ENCODE measurements at places on chromosomes 5 and 9.

GRCh38 chr5:132820162-132820754 lies 7.2 kb downstream of the SOWAHA start:
- peak; percentile 90 for DNase-seq

DNA sequence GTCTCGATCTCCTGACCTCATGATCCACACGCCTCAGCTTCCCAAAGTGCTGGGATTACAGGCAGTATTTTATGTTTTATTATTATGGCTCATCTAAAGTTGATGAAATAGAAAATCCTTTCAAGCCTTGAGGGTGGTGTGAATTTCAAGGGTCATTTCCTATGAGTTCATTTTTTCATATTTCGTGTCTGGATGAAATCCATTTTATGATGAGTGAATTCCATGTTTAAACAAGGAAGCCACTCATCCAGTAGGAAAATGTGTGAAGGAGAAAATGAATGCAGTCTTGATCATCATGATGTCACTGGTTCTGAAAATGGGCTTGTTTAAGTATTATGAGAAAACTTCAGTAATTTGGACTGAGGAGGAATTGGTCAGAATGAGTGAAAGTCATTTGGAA lies 74.6 kb upstream of the ZSWIM6 start:
- DNase-seq, result no peak

- DNase-seq, result no peak
Measured at GRCh38 chr5:135740475-135740874, 94.0 kb upstream of the SLC25A48 start.

DNA sequence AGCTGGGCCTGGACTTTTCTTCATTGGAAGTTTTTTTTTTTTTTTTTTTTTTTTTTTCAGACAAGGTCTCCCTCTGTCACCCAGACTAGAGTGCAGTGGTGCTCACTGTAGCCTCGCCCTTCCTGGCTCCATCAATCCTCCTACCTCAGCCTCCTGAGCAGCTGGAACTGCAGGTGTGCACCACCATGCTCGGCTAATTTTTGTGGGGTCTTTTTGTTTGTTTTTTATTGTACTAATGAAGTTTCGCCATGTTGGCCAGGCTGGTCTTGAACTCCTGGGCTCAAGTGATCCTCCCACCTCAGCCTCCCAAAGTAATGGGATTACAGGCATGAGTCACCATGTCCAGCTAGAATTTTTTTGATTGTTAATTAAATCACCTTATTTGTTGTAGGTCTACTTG lies 3.6 kb downstream of the DNAJC18 start:
- no peak for DNase-seq

GRCh38 chr5:14190194-14191164 lies 47.3 kb downstream of the TRIO start:
- no peak for DNase-seq

- no peak for DNase-seq
Measured at GRCh38 chr5:31577438-31577837, 45.3 kb downstream of the C5orf22 start.

GRCh38 chr5:73816656-73817420 lies 190.8 kb downstream of the ARHGEF28 start:
- no peak for DNase-seq

- no peak for DNase-seq
Measured at GRCh38 chr5:38456657-38457399, 99.6 kb downstream of the LIFR start.

DNA sequence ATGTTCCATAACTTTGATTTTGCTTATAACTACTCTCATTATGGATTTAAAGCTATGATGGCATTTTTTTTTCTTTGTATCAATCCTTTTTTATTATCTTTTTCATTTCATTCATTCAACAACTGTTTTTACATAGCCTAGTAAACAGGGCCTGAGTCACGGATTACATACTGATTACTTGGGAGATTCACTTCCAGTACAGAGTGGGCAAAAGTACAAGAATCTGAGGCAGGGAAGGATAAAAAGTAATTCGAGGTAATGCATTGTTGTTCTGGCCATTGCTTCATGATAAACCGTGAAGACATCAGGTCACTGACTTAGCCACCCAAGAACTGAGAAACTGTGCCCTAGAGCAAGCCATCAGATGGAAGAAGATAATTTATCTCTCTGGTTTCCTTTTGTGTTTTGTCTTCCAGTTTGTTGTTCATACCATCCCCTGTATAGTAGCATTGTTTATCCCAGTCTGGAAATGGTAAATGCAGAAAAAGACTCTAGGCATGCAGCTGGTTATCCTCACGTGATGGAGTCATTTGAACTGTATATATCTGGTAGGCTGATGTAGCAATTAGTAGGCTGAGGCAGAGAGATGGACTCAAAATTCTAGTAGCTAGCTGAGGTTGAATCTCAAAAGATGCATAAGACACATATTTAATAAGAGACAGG lies 145.6 kb downstream of the CNTLN start:
- DNase-seq, result no peak

DNA sequence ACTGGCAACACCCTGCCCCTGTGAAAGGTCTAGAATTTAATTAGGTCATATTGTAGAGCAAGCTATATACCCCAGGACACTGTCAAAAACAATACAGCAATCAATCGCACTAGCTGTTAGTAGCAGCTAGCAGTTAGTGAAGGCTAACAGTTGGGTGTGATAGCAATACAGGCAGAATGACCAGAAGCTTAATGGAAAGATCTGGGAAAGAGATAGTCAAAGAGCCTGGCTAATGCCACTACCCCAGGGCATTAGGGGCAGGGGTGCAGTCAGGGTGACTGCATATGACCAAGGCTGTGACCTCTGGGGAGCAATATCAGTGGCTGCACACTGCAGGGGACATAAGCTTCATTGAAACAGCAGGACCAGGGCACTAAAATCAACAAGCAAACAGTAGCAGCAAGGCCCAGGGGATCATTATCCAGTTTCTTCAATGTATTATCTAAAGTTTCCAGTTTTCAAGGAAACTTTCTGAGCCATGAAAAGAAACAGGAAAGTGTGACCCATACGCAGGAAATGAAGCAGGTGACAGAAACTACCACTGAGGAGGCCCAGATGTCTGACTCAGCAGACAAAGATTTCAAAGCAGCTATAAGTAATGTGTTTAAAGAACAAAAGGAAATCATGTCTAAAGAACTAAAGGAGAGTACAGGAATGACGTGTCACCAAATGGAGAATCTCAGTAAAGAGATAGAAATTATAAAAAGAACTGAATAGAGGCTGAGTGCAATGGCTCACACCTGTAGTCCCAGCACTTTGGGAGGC lies 82.4 kb downstream of the ZNF354C start:
- no peak for DNase-seq

DNA sequence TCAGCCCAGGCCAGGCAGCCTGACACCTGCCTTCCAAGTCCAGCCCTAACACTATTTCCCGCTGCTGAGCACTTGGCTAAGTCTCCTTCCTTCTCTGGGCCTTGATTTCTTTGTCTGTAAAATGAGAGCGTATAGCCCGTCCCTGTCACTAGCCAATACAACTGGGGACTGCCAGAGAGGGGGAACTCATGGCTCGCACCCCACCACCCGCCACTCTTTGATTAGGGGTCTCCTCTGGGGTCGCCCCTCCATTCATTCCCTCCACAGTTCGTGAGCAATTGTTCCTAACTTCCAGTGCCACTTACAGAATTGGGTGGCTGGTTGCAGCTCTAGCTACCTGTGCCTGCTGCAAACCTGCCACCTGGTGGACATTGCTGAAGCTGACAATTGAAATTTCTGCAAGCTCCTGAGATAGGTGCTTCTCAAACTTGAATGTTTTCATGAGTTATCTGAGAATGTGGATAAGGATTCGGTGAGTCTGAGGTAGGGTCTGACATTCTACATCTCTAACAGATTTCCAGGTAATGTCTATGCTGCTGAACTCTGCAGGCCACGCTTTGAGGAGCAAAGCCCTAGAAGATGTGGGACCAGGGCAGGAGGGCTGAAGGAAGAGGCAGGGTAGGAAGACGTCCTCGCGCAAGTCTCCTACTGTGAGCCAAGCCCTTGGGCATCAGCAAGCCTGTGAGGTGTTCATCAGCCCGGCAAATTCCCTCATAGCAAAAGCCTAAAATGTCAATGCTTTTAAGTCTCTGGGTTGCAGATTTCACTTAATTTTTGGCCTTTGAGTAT lies 13.3 kb upstream of the RECK start:
- peak; percentile 59 for DNase-seq

GRCh38 chr5:74673011-74673790 lies 11.8 kb upstream of the HEXB start:
- peak; percentile 28 for DNase-seq

DNA sequence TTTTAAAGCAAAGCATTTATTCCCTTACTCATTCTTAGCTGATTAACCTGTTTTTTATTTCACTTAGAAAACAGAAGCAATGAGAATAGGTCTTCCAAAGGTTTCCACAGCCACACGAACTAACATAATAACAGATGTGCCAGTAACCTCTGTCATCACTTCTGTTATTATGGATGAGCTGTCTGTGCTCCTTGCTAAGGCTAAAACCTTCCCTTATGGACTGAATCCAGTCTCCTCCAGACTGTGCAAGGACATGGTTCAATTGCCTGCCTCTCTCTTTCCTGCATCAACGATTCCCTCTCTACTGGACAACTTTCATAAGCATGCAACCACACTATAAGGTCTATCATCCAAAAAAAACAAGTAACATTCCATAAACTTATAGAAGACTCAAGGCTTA lies 1446.2 kb downstream of the MAT2B start:
- DNase-seq, result no peak

- no peak for DNase-seq
Measured at GRCh38 chr9:136138566-136138965, 19.9 kb upstream of the TMEM250 start.

DNA sequence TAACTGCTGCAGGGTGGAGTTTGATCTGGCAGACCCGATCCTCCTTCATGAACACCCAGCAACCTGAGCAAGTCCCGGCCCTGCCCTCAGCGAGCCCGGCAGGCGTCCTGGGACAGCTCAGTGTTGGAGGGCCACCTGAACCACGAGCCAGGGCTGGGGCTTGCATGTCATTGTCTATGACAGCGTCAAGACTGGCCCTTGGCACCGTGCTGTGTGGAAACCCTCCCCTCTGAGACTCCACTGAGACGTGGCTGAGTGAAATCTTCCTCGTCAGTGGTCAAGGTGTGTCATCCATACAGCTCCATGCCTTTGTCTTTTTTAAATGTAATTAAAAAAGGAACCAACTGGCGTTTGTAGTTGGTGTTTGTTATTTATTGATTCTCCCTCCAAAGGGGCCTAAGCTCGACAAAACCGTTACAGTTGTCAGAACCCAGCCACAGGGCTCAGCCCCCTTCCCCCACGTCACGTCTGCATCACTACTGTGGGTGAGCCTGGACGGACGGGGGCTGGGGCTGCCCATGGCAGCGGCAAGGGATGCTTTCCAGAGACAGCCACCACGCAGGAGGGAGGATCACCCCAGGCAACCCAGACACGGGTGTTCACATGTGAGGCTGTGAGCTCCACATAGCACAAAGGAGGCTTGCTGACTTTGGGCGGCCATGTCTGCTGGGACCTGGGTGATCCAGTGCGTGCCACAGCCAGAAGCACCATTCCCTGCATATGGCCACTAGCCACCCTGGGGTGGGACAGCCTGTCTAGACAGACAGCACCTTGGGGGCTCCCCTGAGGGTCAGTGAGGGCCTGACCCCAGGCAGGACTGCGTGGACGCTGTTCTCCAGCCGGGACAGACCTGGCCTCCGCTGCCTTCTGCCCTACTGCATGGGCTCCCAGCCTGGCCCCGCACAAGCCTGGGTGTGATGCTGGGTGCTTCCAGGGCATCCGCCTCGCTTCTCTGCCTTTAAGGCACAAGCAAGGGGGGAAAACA lies 7.3 kb downstream of the UCK1 start:
- DNase-seq, result no peak

GRCh38 chr5:116652196-116652729 lies 77.6 kb upstream of the SEMA6A start:
- peak; percentile 76 for DNase-seq

DNA sequence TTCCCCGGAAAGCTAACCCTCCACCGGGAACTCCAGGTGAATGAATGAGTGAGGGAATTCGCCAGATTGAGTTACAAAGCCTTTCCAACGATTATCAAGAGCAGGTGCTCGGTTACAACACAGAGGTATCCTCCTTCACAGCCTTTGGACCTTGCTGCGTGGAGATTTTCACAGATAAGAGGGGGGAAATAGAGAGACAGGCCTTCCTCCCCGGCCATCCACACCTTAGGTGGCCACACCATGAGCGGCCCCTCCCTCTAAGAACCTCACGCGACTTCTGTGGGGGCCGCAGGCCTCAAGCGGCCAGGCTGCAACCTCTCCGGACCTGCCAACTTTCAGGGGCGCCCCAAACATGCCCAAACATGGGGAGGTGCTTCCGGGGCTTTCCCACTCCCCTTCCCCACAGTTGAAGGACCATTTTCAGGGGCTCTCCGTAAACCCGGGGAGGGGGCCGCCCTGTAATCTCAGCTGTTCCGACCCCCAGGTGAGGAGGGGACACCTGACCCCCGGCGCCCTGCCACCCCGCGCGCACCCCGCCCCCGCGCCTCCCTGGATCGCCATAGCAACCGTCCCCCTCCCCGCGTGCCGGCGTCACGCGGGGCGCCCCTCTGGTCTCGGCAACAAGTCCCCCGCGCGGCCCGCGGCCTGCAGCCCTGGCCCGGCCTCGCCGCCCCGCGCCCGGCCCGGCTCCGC lies 603 bp downstream of the DENND1A start:
- peak; percentile 38 for DNase-seq

GRCh38 chr9:111961575-111961974 lies 65.0 kb downstream of the UGCG start:
- DNase-seq, result no peak

DNA sequence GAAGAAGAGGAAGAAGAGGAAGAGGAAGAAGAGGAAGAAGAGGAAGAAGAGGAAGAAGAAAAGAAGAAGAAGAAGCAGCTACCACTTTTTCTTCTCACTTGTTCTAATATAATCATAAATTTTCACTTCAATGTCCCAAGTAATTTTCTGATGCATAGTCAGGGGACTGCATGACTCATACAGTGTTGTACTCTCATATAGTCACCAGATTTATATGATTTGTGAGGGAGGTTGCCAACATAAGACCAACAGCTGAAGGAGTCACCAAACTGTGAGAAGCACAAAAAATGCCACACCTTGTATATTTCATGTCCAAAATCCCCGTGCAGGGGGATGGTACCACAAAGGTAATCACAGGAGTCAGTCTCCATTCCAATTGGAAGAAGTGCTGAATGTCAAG lies 32.7 kb upstream of the DMRTA1 start:
- no peak for DNase-seq

DNA sequence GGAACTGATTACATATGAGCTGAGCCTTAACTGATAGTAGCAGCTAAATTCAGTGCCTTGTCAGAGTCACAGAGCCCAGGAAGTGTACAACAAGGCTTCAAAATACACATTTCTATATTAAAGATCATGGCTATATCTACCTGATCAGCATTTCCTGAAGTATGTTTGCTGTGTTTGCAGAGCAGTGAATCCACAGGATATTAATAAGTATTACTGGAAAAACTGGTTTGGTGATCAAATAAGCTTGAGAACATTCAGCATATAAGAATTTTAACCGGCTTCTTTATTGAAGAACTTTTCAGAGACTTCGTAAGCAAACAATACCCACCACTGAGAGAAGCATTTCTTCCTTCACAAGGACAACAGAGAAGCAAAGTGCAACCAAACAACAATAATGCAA lies 227.0 kb downstream of the ELAVL2 start:
- DNase-seq, result no peak
